ENCODE measurements at places on chromosomes 11 and 22.

DNA sequence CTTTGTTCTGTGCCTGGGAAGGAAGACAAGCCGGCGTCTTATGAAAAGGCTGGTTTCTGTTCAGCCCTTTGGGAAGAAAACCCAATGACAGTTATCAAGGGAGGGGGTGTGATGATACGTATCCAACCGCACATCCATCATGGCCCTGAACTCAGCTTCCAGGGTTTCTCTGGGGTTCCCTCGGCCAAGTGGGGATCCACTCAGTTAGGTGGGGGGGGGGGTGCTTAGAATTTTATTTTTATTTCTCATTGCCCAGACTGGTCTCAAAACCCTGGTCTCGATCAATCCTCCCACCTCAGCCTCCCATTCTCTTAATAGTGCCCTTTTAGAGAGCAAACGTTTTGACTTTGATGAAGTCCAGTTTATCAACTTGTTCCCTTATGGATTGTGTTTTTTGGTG lies 25.7 kb downstream of the KCNQ1 start:
- no peak for DNase-seq

- DNase-seq, result no peak
Observed at GRCh38 chr11:9808943-9809342, 145.1 kb downstream of the SWAP70 start.

DNA sequence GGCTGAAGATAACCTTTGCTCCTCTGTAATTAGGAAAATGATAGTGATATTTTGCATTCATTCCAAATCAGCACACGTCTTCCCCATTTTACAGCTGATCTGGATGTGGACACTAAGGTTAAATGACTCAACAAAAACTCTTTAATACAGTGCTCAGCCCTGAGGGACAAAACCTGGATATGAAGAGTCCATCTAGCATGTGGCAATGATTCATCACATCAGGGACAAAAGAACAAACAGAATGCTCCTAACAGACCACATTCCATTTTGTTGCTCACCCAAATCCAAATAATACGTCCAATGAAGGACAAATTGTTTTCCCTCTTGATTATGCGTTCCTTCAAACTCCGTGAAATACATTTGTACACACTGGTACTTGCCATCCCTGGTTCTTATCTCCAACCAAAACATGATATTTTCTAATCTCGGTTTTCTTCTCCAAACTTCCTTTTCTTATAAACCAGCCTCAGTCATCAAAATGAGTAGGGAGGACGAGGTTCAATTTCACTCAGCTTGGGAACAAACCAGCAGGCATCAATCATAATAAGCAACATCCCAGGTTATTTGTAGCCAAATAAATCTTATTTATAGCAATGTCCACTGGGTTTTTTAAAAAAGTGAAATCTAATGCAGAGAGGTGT lies 53.7 kb upstream of the MTMR2 start:
- no peak for DNase-seq

GRCh38 chr11:122305426-122306320 lies 189.7 kb upstream of the BLID start:
- DNase-seq, result no peak

DNA sequence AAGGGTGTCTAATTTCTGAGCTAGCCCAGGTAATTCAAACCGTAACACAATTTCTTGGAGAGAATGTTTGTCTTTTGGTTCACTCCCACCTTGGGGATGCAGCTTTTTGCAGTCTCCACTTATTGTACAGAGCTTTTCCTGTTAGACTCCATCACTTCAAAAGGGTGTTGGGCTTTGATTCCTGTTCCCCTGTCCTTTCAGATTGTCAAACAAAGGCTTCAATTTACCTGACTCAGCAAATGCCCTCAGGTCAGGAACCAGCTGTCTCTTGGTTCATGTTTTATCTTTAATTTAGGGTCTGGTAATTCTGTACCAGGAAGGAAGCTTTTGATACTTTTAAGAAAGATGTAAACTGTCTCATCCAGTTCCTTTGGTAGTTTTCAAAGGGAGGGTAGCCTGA lies 880.6 kb downstream of the NTM start:
- DNase-seq, result no peak

DNA sequence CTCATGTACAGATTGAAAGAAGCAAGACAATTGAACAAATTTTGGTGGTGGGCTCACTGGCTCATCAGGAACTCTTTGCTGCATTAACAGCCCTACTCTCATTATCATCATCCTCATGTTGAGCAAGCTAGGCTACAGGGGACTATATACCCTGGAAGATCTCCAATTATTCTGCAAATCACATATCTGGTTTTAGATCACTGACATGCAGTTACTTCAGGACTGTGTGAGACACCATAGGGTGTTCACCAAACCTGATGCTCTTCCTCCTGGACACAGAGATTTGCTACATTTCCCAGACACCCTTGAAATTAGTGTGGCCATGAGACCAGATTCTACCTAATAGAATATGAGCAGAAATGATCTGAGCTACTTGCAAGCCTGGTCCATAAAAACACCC lies 23.0 kb upstream of the ME3 start:
- DNase-seq, result no peak

- DNase-seq, result no peak
Observed at GRCh38 chr11:117412653-117413275, 85.1 kb downstream of the CEP164 start.

- DNase-seq, result peak; percentile 59
Observed at GRCh38 chr11:110093407-110094297, 460 bp downstream of the ZC3H12C start.
